Naive thymus-derived CD8-positive, alpha-beta T cell (primary cell): ENCODE measurements at places on chromosomes 3 and 15. TPM values are rescaled to one million over a fixed set of nuclear protein-coding genes. Genes with fewer than 3 reads are reported as not detected.

DNA sequence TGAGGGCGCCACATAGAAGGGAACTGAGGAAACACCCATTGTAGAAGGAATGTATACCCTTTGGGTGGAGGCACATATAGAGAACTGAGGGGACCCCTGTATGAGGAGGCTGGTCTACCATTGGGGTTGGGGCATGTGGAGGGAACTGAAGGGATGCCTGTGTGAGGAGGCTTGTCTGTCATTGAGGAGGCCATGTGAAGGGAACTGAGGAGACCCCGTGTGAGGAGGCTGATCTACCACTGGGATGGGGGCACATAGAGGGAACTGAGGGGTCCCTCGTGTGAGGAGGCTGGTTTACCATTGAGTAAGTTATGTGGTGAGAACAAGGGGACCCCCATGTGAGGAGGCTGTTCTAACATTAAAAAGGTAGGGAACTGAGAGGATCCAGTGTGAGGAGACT, 156.1 kb downstream of the FBLN2 start:
- H3K36me3 ChIP-seq, result peaks cover 28% of the 10 kb centered on the region
- DNase-seq, result no peak
- peaks cover 71% of the 10 kb centered on the region for H3K27me3 ChIP-seq
- H3K27ac ChIP-seq, result no peak overlapping the region

- no peak overlapping the region for H3K4me3 ChIP-seq
- H3K27ac ChIP-seq, result no peak overlapping the region
- no peaks in the 10 kb centered on the region for H3K27me3 ChIP-seq
- no peaks in the 10 kb centered on the region for H3K4me1 ChIP-seq
- H3K36me3 ChIP-seq, result no peaks in the 10 kb centered on the region
- no peak for DNase-seq
These were observed 270.3 kb upstream of the CFAP20DC start for GRCh38 chr3:59320080-59320479.

- H3K27ac ChIP-seq, result no peak overlapping the region
- no peaks in the 10 kb centered on the region for H3K36me3 ChIP-seq
- peaks cover 8% of the 10 kb centered on the region for H3K27me3 ChIP-seq
- H3K4me3 ChIP-seq, result no peak overlapping the region
- H3K4me1 ChIP-seq, result no peaks in the 10 kb centered on the region
These were observed 20.7 kb upstream of the GOLGA6C start for GRCh38 chr15:75237316-75237982.

GRCh38 chr3:2097641-2098191, 950 bp upstream of the CNTN4 start:
- H3K27me3 ChIP-seq, result peaks cover 25% of the 10 kb centered on the region
- H3K27ac ChIP-seq, result no peak overlapping the region
- H3K4me3 ChIP-seq, result peak overlapping the region; percentile 51
- no peaks in the 10 kb centered on the region for H3K4me1 ChIP-seq
- no peaks in the 10 kb centered on the region for H3K36me3 ChIP-seq

DNA sequence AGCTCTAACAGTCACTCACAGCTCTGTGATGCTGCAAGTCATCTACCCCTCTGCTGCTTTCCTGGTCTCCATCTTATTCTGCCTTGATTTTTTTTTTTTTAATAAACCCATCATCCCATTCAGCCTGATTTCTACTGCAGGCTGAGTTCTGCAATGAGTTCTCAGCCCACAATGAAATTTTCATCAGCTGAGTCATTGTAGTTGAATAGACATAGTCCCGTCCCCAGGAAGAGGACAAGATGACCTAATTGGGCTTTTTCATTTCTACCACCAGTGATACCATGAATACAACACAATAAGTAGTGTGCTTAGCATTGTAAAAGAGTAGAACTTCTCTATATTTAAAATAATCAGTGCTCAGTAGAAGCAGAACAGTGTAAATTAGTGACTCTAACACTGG, 59.3 kb downstream of the C3orf85 start:
- no peak for DNase-seq
- H3K27me3 ChIP-seq, result no peaks in the 10 kb centered on the region
- H3K4me3 ChIP-seq, result no peak overlapping the region
- H3K36me3 ChIP-seq, result no peaks in the 10 kb centered on the region
- no peak overlapping the region for H3K27ac ChIP-seq
- no peaks in the 10 kb centered on the region for H3K4me1 ChIP-seq

GRCh38 chr15:76418352-76419140, 82.0 kb downstream of the ISL2 start:
- peaks cover 17% of the 10 kb centered on the region for H3K36me3 ChIP-seq
- no peak overlapping the region for H3K4me3 ChIP-seq
- DNase-seq, result no peak
- H3K27ac ChIP-seq, result no peak overlapping the region
- no peaks in the 10 kb centered on the region for H3K27me3 ChIP-seq
- H3K4me1 ChIP-seq, result no peaks in the 10 kb centered on the region

DNA sequence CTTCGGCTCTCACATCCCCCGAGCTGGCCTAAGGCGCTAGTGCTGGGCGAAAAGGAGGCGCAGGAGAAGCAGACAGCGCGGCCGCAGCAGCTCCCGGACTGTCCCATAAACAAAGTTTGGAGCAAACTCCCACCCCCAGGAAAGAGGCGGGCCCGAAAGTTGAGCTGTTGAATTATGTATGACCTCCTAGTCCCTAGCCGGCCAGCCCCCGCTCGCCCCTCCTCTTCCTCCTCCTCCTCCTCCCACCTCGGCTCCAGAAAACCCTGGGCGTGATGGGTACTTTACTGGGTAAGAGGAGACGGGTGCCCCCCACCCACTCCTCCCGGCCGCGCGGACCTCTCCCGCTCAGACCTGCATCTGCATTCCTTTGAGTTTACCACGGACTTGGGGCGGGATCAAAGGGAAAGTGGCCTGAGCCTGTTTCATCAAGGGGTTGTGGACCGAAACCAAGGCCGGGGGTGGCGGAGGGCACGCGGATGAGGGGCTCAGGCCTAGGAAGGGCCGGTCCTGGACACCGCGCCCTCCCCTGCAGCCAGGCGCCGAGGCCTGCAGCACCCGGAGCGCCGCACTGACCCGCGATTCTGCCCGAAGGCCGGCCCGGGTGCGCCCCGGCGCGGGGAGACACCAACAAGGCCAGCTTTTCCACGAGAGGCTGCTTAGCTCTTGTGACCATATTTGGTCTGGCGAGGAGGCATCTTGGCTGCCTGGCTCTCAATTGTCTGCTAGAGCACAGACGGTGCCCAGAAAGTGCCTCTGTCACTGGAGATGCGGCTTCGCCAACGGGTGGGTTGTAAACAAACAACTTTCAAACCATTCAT, at the start of gene WWTR1:
TSS of gene WWTR1 (minus strand) at position 100 of the 818 bp plus-strand sequence. CDS start 719 bp downstream, outside the sequence.
- H3K36me3 ChIP-seq, result peaks cover 5% of the 10 kb centered on the region
- no peak within 1 kb of the TSS for H3K27ac ChIP-seq
- peaks cover 69% of the 10 kb centered on the region for H3K27me3 ChIP-seq
- peaks cover 18% of the 10 kb centered on the region for H3K4me1 ChIP-seq
- no peak for DNase-seq

DNA sequence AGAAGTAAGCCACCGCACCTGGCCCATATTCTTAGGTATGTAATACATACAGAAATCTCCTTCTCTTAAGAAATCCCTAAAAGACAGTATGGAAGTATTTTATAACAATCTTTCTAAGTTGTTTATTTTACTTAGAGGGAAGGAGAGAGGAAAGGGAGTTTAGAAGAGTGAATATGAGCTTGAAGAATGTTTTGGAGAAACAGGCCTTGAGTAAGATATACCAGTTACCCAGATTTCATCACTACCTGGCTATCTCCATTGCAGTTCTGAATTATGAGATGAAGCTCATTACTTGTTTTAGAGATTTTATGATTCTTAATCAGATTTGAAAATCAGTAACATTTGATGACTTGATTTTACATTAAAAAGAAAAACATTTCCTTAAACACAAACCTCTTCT, 71.9 kb downstream of the DCUN1D1 start:
- no peak overlapping the region for H3K27ac ChIP-seq
- H3K4me3 ChIP-seq, result no peak overlapping the region
- no peak for DNase-seq
- no peaks in the 10 kb centered on the region for H3K36me3 ChIP-seq
- peaks cover 48% of the 10 kb centered on the region for H3K4me1 ChIP-seq

DNA sequence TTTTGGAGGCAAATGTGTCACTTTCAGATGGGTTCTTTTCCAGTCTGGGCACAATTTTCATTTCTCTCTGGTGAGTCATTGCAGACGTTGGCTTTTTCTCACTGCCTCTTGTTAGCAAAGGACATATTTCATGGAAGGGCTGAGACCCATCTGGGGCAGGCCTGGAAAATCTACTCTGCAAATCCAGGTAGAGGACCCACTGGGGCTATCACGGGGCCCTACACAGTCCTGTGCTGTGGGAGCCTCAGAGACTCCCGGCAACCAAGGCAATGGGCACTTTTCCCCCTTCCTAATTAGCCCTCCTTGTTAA, 58.0 kb downstream of the HRH1 start:
- H3K4me3 ChIP-seq, result no peak overlapping the region
- H3K36me3 ChIP-seq, result no peaks in the 10 kb centered on the region
- no peak overlapping the region for H3K27ac ChIP-seq
- no peaks in the 10 kb centered on the region for H3K4me1 ChIP-seq
- DNase-seq, result no peak

- no peaks in the 10 kb centered on the region for H3K27me3 ChIP-seq
- H3K36me3 ChIP-seq, result no peaks in the 10 kb centered on the region
- no peak for DNase-seq
- H3K27ac ChIP-seq, result no peak overlapping the region
- no peak overlapping the region for H3K4me3 ChIP-seq
These were observed 293.0 kb upstream of the TLE3 start for GRCh38 chr15:70390723-70391122.

DNA sequence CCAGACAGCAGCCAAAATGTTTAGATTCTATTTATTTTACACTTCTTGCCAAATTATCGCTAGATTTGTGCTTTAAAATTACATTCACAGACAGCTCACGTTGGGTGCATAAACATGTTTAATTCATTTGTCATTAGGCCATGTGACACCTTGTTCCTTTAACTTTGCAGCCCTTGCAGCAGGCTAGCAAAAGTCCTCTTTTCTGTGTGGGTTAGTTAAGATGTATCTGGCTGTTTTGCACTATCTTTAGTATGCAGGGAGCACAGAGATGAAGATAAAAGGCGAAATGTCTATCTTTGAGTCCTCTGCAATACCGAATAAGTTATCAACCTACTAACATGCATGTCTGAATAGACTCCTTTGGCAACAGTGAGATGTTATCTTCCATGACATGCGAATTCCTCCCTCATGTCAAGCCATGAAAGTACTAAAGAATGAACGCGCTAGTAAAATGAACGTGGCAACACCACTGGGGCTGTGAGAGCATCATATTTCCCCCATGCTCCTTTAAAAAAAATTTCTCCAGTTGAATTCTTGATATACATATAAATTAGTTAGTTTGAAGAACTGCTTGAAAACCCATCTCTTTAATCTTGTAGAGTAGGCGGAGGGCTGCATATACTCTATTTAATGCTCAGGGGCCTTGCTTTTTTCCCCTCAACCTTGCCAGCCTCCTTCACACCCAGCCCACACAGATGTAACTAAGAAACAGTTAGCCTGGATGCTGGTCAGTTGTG, 620.4 kb upstream of the NR2F2 start:
- no peak overlapping the region for H3K27ac ChIP-seq
- no peak overlapping the region for H3K4me3 ChIP-seq
- no peak for DNase-seq
- H3K4me1 ChIP-seq, result no peaks in the 10 kb centered on the region
- H3K27me3 ChIP-seq, result no peaks in the 10 kb centered on the region
- no peaks in the 10 kb centered on the region for H3K36me3 ChIP-seq

DNA sequence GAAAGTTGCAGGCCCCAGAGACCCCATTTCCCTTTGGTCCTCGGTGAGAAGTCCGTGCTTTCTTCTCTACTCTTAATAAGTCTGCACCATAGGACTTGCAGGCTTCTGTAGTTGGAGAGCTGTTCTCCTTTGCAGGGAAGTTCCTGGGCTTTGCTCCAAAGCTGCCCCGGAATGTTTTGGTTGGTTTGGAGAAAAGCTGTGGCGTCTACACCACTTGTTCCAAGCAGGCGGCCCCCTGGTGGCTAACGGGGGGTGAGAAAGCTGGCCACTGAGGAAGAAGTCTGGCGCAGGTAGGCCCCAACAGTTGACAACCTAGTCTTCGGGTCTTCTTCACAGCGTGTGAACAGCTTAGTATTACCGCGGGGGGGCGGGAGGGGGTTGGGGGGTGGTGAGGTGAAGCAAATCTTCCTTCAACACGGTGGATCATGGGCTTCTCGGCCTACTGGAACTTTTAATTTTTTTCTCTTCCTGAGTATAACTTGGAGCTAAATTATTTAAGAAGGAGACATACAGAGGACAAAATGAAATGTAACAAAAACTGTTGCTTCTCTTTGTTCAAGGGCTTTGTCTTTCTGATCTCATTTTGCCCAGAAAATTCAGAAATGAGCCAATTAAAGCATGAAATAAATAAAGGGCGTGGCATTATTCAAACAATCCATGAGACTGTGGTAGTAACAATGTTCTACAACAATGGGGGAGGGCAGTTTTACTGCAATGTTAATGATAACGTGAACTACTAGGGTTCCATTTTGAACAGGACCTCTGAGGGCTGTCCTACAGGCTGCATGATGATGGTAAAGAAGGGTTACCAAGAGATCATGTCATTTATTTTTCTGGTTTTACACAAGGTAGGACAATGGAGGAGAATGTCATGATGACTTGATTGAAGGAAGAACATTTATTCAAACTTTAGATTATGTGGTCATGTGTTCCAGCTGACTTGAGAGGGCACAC, 2.2 kb upstream of the THRB start:
- H3K27me3 ChIP-seq, result peaks cover 42% of the 10 kb centered on the region
- DNase-seq, result no peak
- H3K36me3 ChIP-seq, result no peaks in the 10 kb centered on the region
- H3K4me3 ChIP-seq, result no peak overlapping the region
- H3K27ac ChIP-seq, result no peak overlapping the region

GRCh38 chr3:21665444-21666100, 85.4 kb downstream of the ZNF385D start:
- DNase-seq, result no peak
- no peak overlapping the region for H3K27ac ChIP-seq
- H3K4me3 ChIP-seq, result no peak overlapping the region
- H3K4me1 ChIP-seq, result no peaks in the 10 kb centered on the region

GRCh38 chr3:46923559-46924350, 46.2 kb downstream of the PTH1R start:
- no peak for DNase-seq
- H3K4me1 ChIP-seq, result peaks cover 33% of the 10 kb centered on the region
- H3K27ac ChIP-seq, result peak overlapping the region; percentile 91
- H3K27me3 ChIP-seq, result no peaks in the 10 kb centered on the region
- H3K36me3 ChIP-seq, result peaks cover 10% of the 10 kb centered on the region
- no peak overlapping the region for H3K4me3 ChIP-seq

- peaks cover 2% of the 10 kb centered on the region for H3K27me3 ChIP-seq
- DNase-seq, result no peak
- H3K36me3 ChIP-seq, result no peaks in the 10 kb centered on the region
- H3K27ac ChIP-seq, result no peak overlapping the region
These were observed 92.4 kb upstream of the HES1 start for GRCh38 chr3:194043516-194043915.

- no peaks in the 10 kb centered on the region for H3K27me3 ChIP-seq
- H3K36me3 ChIP-seq, result no peaks in the 10 kb centered on the region
- no peaks in the 10 kb centered on the region for H3K4me1 ChIP-seq
- DNase-seq, result no peak
- H3K4me3 ChIP-seq, result no peak overlapping the region
- no peak overlapping the region for H3K27ac ChIP-seq
These were observed 45.2 kb upstream of the LRRC58 start for GRCh38 chr3:120394347-120394746.

SAMD7 gene
- not detected for total RNA-seq

VILL gene
- 41.0 TPM for total RNA-seq

TMC3 gene
- not detected for total RNA-seq

UNC13C gene
- not detected for total RNA-seq

PDIA3 gene
- total RNA-seq, result 147 TPM

MYZAP gene
- total RNA-seq, result not detected

SAMMSON gene
- not detected for total RNA-seq

SST gene
- not detected for total RNA-seq
